Left forelimb (tissue), 1 donor: ENCODE measurements at places on chromosomes 11 and 22.

GRCh38 chr11:71491940-71492339, 35.1 kb upstream of the KRTAP5-7 start:
- peak; percentile 36 for DNase-seq

- DNase-seq, result no peak
Observed at GRCh38 chr22:44685384-44686056, 16.5 kb upstream of the PRR5 start.

GRCh38 chr22:23222793-23223568, 42.7 kb downstream of the BCR start:
- DNase-seq, result no peak

DNA sequence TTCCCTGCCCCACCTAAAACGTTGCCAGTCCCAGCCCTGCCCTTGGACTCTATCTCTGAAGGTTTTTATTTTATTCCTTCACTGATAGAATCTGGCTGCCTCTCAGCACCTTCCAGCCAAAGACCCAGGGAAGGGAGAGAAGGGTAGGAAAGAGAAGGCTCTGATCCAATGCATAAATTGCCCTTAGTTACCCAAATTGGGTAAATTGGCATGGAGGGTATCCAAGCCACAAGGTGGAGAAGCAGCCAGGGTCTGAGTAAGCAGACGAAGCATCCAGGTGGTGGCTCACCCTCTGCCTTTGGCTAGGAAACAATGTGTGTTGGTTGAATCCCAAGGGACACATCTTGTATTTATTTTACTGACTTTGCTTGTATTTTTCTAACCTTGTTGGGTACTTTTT, 89.0 kb downstream of the FEZ1 start:
- DNase-seq, result no peak

- DNase-seq, result no peak
Observed at GRCh38 chr11:130413405-130414106, 14.9 kb downstream of the ADAMTS8 start.

DNA sequence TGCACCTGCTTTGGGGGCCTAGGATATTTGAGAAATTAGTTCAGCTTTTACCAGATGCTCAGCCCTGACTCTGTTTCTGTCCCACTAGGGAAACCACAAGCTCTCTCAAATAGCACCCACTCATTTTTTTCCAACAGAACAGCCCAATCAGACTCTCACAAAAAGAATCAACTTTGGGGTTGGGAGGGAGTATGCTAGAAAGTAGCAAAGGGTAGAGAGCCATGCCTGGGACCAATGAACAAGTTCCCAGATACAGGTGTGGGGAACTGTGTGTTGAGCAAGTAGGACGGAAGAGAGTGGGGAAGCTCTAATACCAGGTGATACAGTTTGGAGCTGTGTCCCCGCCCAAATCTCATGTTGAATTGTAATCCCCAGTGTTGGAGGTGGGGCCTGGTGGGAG, 41.1 kb downstream of the TRIM66 start:
- no peak for DNase-seq

DNA sequence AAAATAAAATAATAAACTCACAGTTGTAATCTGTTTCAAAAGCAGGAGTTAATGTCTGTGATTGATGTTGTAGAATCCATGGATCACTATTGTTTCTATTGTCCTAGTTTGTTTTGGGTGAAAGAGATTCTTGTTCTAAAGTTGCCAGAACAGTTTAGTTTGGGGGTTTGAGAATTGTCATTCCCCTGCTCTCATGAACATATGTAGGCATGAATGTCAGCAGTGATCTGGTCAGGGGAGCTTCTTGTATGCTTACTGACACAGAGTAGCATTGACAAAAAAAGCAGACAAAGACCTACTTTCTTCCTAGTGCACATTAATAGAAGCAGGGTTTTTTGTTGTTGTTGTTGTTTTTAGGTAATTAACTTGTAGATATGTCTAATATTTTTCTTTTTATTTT, 38.6 kb downstream of the ARHGAP1 start:
- DNase-seq, result no peak

- no peak for DNase-seq
Observed at GRCh38 chr11:43557553-43558110, 122.9 kb upstream of the HSD17B12 start.

- no peak for DNase-seq
Observed at GRCh38 chr22:47377926-47378560, 615.6 kb downstream of the TBC1D22A start.

DNA sequence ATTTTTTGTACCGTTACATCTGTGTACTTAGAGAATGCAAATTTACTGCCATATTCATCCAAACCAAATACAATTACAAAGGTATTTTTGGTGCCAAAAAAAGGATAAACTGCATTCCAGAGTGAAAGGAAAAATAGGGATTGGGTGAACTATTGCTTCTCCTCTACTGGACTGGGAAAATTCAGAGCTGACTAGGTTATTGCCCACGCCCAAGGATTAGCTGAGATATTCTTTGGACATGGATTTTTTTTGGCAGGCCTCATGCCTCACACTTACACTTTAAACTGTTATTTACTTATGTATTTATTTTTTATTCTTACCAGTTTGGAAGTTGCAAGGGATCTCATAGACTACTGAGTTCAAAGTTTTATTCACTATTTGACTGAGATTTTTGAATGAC, 76.3 kb upstream of the DDI1 start:
- DNase-seq, result no peak

GRCh38 chr11:126440792-126441514, 85.5 kb downstream of the ST3GAL4 start:
- peak; percentile 88 for DNase-seq

DNA sequence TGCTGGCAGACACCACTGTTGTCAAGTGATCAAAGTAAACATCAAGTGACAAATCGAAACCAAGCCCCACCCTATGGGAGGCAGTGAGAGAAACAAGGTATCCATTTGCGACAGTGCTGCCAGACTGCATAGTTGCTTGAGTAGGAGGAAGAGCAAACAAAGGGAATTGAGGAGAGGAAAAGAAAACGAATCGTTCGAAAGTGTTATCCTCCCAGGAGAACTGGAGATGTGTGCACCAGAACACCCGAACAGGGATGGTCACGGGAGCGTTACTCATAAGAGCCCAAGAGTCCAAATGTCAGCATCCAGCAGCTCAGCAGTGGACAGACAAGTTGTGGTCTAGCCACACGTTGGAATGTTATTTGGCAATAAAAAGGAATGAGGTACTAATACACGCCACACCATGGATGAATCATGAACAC, 58.4 kb upstream of the NUP50 start:
- DNase-seq, result no peak

DNA sequence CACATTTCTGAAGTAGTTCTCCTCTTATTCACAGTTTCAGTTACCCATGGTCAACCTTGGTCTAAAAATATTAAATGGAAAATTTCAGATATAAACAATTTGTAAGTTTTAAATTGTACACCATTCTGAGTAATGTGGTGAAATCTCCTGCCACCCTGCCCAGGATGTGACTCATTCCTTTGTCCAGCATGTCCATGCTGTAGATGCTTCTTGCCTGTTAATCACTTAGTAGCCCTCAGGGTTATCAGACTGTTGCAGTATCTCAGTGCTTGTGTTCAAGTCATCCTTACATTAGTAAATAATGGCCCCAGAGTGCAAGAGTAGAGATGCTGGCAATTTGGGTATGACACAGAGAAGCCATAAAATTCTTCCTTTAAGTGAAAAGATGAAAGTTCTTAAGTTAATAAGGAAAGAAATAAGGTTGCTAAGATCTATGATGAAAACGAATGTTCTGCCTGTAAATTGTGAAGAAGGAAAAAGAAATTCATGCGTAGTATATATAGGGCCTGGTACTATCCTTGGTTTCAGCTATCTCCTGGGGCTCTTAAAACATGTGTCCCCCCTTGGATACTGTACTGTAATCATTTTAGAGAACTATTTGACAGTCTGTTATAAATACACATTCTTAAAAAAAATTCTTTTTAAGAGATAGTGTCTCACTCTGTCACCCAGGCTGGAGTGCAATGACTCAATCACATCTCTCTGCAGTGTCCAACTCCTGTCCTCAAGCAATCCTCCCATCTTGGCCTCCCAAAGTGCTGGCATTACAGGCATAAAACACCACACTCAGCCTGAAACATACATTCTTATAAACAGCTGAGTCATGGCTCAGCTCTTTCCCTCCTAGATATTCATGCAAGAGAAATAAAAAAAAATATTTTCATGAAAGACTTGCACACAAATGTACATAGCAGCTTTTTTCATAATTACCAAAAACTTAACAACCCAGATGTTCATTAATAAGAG, 31.3 kb downstream of the MTNR1B start:
- no peak for DNase-seq

DNA sequence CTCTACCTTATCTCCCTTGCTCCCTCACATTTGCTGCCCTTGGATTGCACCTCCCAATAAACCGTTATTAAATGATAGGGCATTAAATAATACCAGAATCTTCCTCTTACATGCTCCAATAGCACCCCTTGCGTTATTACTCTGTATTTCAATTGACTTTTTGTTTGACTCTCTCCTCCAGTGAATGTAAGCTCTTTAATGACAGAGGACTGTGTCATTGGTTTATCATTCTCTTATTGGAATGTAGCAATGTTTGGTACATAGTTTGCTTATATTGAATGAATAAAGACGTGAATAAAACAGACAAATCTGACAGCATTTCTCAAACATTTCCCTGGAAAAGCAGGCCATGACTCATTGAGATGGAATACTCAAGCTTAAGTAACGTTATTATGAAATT, 8.7 kb upstream of the MPEG1 start:
- no peak for DNase-seq

DNA sequence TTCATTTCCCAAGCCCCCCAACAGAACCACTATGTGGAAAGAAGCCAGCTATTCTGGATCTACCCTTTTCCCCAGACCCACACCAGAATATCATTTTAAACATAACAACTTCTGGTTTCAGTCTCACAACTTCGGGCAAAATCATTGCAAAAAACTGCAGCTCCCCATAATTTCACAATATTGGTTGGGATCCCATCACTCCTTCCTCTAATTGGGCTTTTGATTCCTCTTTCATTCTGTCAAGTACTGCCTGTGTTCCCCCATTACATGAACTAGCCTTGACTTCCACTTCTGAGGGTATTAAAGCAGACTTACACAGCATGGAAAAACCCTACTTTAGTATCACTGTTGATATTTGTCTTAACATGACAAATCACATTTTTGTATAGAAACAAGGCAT, 4.1 kb upstream of the APOL3 start:
- DNase-seq, result no peak

DNA sequence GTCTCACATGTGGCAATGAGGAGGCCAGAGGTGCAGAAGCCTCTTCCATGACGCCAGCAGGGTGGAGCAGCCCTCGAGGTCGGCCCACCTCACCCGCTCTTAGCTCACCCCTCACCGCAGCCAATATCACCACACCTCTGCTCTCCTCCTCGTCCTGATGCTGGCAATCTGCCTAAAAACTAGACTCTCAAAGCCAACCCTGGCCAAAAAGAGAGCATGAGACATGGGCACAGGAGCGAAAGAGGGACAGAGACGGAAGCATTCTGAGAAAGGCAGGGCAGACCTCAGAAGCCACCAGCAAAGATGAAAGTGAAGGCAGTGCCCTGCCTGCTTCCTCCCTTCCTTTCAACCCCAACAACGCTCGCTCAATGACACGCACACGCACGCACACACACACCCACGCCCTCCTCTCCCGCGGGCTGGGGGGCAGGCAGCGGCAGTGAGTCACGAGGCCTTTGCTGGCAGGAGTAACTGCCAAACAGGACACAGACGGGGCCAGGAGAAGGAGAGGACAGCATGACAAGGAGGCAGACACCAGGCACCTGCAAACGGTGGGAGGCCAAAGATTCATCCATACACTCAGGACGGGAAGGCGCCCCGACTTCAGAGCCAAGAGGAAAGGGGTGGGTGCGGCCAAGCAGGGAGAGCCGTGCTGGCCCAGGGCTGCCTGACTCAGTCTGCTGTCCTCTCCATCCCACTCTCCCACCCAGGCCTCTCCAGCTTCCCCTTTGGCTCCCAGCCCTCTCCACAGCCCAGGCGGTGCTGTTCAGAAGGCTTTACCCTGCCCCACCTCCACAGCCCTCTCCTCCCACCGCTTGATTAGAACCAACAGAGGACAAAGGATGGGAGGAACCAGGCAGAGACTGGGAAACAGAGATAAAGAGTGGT, 11.4 kb downstream of the IGSF9B start:
- DNase-seq, result no peak

DNA sequence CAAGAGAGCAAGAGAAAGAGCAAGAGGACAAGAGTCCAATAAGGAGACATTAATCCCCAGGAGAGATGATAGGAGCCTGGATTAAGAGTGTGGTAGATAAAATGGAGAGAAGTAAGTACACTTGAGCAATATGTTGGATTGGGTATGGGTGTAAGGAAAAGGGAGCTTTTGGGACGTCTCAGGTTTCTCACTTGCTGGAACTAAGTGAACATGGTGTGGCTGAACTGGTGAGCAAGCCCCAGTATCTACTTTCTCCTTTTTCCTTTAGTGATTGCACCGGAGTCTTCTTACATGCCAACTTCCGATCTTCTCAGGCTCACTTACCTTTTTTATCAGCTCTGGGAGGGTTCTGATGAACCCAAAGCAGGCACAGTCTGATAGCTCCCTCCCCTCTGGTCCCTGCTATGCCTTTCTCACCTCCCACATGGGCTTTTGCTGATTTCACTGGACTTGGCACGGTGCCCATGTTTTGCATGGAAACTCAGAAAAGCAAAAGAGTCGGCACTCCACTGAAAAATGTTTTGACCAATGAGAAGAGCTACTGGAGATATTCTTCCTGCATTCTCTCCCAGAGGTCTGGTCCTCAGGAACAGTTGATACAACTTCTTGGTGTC, 14.5 kb upstream of the APLNR start:
- DNase-seq, result no peak

- no peak for DNase-seq
Observed at GRCh38 chr22:36285017-36285416, 32.1 kb downstream of the APOL1 start.

DNA sequence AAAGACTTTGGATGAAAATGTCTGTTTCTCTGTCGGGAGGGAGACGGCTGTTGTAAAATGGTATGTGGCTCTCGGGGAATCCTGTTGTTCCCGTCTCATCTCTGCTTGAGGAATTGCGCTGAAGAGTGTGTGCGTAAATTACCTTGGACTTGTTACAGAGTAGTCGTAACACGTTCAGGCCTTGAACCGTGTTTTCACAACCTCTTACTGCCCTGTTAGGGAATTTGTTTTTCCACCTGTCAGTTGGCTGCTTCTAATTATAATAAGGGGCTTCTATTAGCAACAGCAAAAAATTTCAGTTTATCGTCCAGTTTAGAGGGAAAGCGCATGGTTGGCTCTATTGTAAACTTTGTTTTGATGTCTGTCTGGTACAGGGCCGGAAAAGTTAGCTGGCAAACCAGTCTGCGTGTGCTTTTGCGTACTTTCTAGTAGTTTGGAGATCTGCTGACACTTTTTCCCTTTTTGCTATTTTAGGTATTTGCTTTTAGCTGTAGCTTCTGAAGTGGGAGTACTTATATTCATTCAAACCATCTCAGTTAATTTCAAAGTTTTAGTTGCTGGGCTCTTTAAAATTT, 1.5 kb downstream of the HIPK3 start:
- DNase-seq, result no peak

- DNase-seq, result no peak
Observed at GRCh38 chr11:12239396-12239795, 129.0 kb downstream of the MICAL2 start.

- no peak for DNase-seq
Observed at GRCh38 chr11:67291481-67292381, 2.6 kb downstream of the ANKRD13D start.
